Stimulated activated naive CD8-positive, alpha-beta T cell treated with anti-CD3 and anti-CD28 coated beads, Interleukin-15, amount 100 ng/mL, for 72 hours (primary cell): ENCODE measurements at places on chromosomes 4 and X.

DNA sequence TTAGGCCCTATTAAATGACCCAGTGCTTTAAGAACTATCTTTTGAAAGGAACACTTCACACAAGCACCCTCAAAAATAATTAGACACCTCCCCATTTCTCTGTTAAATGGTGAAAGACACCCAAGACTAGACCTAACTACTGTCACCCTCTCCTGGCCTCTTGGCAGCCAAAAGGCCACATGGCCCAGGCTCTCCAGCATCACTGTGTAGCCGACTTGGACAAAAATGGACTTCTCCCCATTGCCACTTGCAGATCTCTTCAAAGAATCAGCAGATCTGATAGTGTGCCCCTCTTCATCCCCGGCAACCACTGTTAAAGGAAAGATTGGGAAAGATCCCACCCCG, 2.0 kb downstream of the MID1IP1 start:
- DNase-seq = no peak

GRCh38 chrX:48793935-48794334, 7.5 kb downstream of the GATA1 start:
- DNase-seq = no peak

- DNase-seq = no peak
Measured at GRCh38 chr4:148452970-148453369, 10.8 kb upstream of the NR3C2 start.

DNA sequence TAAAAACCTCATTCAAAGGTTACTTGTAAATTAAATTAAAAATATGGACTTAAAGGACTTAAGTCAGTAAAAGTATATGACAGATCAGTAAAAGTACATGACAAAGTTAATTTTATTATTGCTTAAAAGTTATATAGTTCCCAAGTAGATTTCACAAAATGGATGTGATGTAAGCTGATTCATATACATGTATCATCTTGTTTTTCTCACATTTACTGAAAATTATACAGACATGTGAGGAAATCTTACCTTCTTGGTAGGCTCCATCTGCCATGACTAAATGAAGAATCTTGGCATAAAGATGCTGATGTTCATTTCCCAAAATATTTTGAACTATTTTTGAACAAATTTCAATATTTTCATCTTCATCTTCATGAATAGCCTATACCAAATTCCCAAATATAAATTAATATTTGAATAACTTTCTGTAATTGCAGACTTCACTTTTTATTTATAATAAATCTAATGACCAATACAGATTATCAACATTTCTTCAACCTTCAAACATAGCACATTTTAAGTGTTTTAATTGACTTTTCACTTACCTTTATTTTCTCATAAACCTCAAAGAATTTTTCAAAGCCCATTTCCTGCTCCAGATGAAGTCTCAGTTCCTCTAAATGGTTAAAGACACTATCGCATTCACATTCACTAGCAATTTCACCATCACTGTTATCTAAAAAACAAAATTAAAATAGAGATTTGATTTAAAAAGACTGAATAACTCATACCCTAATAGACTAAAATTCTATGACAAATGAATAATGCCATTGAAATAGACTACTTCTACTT, 129.4 kb upstream of the SH3RF1 start:
- DNase-seq = no peak

- DNase-seq = no peak
Measured at GRCh38 chr4:139234253-139234652, 45.8 kb downstream of the MGARP start.

DNA sequence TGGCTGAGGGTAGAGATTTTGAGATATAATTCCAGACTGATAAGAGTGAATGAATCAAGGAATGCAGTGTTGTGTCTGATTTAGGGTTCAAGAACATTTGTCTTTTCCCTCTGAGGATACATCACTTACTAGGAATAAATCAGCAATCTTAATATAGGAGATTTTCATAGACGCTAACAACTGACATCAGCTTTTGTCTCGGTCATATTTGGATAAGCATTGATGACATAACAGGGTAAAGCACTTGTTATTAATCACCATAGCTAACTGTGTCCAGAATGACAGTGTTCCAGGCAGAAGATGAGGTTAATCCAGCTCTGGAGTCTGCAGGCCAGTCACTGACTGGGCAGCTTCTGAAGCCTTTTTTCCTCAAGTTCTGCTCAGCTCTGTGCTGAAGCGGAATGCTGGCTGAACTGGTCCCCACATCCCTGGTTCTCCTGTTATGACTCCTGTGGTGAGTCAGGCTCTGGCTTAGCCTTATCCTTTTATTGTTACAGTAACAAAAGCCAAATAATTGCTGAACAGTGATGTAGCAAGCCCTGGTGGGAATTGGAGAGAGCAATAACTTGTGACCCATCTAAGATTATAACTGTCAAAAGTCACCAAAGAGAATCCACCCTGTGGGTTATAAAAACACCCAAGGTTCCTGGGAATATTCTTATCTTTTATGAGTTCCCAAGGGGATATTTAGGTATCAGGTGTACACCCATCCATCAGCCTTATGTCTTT, 41.8 kb downstream of the FNIP2 start:
- no peak for DNase-seq

DNA sequence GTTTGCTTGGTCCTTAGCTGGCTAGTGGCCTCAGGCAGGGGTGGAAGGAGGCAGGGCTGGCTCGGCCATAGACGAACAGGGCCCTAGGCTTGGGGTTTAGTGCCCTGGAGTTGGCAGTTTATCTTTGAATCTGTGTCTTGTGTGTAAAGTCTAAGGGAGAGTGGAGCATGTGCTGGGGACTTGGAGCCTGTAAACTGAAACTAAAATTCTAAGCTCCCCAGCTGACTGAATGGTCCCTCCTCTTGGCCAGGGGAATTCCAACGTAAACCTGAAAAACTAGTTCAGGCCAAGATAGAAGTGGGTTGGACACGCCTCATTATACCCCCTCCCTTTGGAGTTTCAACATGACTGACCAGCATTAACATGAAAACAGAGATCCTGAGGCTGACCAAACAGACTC, 46.1 kb upstream of the GPR78 start:
- DNase-seq = no peak
